ENCODE measurements at places on chromosomes 1 and 21. TPM values are rescaled to one million over a fixed set of nuclear protein-coding genes. Genes with fewer than 3 reads are reported as not detected.

- no peak for DNase-seq
Observed at GRCh38 chr1:153534226-153534924, 1.4 kb downstream of the S100A6 start.

DNA sequence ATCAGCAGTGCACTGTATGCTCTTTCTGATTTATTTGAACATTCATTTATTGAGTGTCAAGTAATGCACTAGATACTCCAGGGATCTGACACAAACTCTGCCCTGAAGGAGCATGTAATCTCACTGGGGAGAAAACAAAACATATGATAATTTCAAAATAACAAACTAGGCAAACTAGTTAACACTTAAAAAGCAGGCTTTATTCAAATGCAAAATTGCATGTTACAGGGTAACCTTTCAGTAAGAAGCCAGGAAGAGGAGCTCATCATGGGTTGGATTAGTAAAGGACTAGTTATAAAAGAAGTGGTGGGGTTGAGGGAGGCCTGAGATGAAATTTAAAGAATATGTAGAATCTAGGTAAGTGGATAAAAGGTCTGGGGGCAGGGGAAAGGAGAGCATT, 20.9 kb downstream of the SELL start:
- DNase-seq, result no peak

DNA sequence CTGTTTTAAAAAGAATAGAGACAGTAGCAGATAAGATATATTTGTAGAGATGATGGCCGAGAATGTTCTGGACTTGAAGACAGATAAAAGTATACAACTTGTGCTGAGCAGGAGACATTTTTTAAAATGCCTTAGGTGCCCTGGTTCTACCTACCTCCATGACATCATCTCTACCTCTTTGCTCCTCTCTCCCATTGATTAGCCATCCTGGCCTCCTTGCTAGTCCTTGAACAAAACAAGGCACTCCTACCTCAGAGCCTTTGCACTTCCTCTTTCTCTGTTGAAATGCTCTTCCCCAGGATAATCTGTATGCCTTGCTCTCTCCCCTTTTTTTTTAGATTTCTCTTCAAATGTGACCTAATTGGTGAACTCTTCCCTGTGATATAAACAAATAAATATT, 92.6 kb upstream of the MAGI3 start:
- no peak for DNase-seq

- DNase-seq, result no peak
Observed at GRCh38 chr1:36464605-36465393, 615 bp upstream of the MRPS15 start.

The CFHR5 gene
- total RNA-seq, result not detected

The CD160 gene
- not detected for total RNA-seq

The SLC35D1 gene
- 5.4 TPM for total RNA-seq
